ENCODE measurements at places on chromosomes 7 and 10. TPM values are rescaled to one million over a fixed set of nuclear protein-coding genes. Genes with fewer than 3 reads are reported as not detected.
A peak's percentile ranks its signal among the peaks of the same experiment; 100 is the strongest.

VSIR gene
- 68.4 TPM for total RNA-seq

- no peak for DNase-seq
These were observed 11.0 kb downstream of the RPS24 start for GRCh38 chr10:78044699-78045098.

- no peak for DNase-seq
These were observed 295.5 kb downstream of the AHR start for GRCh38 chr7:17593819-17594419.

BMS1 gene
- 24.0 TPM for total RNA-seq

DNA sequence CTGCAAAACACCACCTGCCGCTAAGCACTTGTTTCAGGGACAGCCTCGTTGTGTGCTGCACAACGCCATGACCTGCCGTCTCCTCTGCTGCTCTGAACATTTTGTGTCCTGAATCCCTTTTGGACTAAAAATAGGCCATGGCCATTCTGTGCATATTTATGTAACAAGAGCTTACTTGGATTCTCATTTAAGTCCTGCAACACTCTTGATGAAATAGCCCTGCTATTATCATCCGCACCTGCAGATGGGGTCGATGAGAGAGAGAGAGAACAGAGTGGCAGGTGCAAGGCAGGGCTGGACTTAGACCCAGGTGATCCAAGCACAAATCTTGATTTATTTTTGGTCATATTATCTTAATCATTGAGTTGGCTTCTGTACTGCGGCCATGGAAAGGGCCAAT, 121.2 kb upstream of the PRKCQ start:
- no peak for DNase-seq

STN1 gene
- total RNA-seq: 52.0 TPM

RP9 gene
- total RNA-seq: 11.3 TPM

DNA sequence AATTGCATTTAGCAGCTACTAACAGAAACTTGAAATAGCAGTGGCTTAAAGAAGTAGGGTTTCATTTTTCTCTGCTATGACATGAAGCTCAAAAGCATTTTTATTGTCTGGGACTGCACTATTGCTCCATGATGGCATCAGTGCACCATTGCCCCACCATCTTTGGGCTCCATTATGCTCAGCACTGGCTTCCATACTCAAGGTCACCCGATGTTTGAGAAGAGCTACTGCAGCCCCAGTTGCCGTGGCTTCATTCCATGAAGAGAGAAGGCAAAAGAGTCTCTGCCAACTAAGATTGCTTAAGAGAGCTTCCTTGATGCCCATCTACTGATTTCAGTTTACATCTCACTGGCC, 192.2 kb upstream of the LRGUK start:
- no peak for DNase-seq

CAMK2B gene
- total RNA-seq: 0.63 TPM

PON1 gene
- not detected for total RNA-seq

- no peak for DNase-seq
These were observed 116.0 kb upstream of the HABP2 start for GRCh38 chr10:113436851-113437250.

DNA sequence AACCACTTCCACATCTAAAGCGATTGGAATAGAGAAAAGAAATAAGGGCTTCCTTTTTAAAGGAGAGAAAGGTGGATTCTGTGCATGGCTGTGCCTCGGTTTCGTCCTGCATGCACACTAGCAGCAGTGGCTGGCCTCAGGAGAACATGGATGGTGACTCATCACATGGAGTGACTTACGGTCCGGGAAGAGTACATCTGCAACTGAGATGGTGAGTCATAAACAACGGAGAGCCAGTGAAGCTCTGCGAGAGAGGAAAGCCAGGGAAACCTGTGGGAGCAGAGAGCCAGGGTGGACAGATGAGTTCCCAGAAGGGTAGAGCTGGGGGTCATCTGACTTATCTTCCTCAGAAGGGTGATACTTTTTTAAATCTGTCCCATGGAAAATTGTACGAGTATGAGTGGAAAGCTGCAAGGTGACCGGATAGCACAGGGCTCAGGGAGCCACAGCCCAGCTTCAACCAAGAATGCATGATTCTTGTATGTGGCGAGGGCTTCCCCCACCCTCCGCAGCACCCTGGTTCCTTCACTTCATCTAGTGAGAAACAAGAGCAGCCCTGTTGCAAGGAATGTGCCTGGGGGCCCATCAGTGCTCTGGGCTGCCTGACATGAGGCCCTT, 259.1 kb downstream of the KLF6 start:
- no peak for DNase-seq

CTAGE4 gene
- total RNA-seq: 1.2 TPM

DNA sequence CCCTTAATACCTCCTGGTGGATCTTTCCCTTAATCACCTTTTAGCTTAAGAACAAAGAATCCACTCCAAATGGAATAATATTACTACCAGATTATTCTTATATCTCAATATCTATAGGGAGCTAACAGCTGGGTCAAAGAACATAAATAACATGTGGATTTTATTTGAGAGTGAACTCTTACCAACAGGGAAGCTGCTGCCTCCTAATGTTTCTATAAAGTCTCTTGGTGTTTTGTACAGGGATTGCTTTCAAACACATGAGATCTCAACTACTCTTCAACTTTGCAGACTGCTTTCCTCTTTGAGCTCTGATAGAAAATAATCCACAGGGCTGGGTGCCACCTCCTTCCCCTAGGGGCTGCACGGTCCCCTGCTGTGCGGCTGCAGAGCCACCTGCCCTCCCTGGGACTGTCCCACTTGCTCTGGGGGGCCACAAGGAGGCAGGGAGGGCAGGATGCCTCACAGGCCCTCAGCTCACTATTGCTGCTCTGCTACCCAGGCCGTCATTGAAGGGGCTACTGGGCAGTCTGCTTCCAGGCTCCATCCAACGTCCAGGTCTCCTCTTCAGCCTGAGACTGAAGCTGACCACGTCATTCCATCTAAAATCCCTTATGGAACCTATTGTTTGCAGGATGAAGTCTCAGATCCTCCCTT, 191.2 kb downstream of the CXCL12 start:
- DNase-seq: no peak

DNA sequence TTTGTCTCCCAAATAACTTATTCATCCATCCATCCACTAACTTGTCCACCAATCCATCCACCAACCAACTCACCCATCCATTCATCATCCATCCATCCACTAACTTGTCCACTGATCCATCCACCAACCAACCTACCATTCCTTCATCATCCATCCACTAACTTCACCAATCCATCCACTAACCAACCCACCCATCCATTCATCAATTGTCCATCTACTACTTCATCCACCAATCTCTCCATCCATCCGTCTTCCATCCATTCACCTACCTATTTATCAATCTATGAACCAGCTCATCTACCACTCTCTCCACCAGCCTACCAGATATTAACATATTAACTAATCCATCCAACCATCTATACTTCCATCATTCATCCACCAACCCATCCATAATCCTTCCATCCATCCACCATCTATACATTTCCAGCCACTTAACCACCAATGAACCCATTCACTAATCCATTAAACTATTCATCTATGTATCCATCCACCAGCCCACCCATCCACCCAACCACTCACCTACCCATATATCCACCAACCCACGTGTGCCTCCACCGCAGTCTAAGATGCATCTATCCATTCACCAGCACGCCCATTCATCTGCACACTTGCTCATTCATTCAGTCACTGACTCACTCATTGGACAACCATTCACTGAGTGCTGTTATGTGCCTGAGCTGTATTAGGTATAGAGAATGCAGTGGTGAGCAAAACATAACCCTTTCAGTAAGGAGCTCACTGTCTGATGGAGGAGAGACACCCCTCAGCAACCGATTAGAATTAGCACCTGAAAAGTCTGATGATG, 19.8 kb upstream of the TBL2 start:
- DNase-seq: no peak

POM121C gene
- total RNA-seq: 73.3 TPM

PKD2L1 gene
- total RNA-seq: not detected

DNA sequence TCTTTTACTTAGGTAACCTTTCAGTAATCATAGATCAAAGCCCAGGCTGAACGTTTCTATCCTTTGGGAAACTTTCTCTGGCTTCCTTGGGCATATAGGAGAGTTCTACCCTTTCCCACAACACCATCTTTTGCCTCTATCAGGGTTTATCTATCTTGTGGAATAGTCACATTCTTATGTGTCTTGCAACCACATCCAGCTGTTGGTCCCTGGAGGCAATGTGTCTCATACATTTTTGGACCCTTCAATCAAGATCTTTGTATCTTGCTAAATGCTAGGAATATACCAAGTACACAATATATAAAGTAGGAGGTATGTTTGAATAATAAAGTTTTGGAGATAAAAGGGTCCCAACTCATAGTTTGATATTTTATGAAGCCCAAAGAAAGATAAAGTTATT, 121.7 kb downstream of the RNLS start:
- no peak for DNase-seq

TRIM74 gene
- total RNA-seq: 1.8 TPM

SP8 gene
- not detected for total RNA-seq

PLEKHS1 gene
- not detected for total RNA-seq

BLVRA gene
- total RNA-seq: 37.2 TPM

GRCh38 chr10:18532881-18533535, 118.4 kb downstream of the NSUN6 start:
- DNase-seq: no peak

- DNase-seq: no peak
These were observed 190.0 kb upstream of the LYZL2 start for GRCh38 chr10:30819341-30820181.

DNA sequence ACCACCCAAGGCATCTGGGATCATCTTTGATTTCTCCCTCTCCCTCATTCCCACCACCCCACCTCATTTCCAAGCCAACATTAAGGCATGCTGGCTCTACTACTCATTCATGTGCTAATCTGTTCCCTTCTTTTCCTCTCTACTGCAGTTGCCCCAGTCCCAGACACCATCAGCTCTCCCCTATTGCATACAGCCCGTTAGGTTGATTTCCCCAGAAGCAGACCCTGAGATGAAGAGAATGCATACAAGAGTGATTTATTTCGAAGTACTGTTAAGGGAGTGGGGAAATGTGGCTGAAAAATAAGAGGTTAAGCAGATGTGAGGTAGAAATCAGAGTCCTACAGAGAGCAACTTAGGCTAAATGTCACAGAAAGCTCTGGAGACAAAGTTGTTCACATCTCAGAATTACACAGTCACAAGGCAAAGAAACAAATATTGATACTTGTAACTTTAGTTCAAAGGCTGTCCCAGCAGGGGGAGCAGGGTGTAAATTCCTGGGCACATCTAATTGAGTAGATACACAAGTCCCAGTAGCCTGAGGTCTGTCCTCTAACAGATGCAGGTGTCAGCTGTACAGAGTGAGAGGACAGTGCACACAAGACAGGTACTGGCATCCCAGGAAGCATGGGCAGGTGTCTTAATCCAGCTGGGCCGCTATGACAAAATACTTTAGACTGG, 20.9 kb downstream of the AKR1D1 start:
- DNase-seq: no peak

DNA sequence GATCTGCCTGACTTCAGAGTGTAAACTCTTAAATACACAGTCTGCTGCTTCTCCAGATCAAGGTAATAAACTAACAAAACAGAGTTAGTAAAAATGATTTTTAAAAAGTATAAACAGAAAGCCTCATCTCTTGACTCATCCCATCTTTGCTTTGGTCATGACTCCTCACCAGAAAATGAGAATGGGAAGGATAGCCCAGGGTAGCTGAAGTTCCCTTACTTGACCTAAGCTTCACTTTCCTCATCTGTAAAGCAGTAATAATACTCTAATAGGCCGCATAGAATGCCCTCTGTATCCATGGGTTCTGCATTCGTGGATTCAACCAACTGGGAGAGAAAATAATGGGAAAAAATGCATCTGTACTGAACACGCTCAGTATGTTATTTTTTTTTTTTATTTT, 11.3 kb upstream of the SLC25A28 start:
- no peak for DNase-seq

DNA sequence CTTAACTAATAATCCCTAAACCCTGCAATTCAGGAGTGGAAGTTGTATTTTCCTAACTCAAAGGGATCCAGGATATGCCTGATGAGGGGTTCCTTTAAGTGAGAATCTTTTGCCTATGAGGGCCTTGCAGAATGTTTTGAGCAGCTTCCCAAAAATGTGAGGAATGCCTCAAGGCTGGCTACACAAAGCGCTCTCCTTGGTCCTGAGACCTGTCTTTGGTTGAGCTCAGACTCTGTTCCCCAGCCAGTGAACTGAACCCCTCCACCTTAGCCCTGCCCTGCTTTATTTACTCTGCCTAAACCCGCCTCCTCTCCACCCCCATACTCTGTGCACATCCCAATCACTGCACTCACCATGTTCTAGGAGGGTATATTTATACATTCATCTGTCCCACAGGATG, 108.6 kb downstream of the NRCAM start:
- no peak for DNase-seq

DNA sequence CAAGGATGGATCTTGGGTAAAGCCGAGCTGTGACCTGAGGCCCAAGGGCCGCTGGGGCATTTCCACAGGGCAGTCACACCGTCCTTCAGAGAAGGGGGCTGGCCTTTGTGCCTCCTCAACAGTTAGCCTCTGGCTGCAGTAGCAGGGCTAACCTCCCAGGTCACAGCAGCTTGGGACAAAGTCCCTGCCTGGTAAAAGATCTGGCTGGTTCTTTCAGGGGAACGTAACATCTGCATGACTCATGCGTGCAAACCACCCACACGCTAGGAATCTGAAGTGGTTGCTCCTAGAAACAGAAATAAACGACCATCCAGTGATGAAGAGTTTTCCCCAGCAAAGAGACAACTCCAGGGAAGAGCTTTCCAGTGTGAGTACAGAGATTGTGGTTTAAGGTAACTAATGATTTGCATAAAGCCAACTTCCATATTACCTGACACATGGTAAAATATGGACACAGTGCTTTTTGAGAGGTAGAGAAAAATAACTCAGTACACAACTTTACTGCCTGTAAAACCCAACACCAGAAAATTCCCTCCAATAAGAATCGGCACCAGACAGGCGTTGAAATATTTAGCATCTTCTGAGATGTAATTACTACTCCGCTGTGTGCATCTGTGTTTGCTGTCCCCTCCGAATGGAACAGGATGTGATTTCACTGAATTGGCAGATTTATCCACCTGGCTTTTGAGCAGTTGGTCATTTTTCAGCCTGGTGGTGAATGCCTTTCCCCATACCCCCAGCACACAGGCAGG, 84.9 kb upstream of the ADRB1 start:
- DNase-seq: no peak

- DNase-seq: no peak
These were observed 73.2 kb downstream of the SFMBT2 start for GRCh38 chr10:7337431-7338171.

EEPD1 gene
- 3.3 TPM for total RNA-seq

GRCh38 chr7:1412322-1413261, 46.7 kb downstream of the MICALL2 start:
- DNase-seq: peak; percentile 90

UROS gene
- 57.9 TPM for total RNA-seq

AASS gene
- 1.7 TPM for total RNA-seq

- peak; percentile 57 for DNase-seq
These were observed 26.5 kb downstream of the DNAJB12 start for GRCh38 chr10:72328045-72328828.

DNA sequence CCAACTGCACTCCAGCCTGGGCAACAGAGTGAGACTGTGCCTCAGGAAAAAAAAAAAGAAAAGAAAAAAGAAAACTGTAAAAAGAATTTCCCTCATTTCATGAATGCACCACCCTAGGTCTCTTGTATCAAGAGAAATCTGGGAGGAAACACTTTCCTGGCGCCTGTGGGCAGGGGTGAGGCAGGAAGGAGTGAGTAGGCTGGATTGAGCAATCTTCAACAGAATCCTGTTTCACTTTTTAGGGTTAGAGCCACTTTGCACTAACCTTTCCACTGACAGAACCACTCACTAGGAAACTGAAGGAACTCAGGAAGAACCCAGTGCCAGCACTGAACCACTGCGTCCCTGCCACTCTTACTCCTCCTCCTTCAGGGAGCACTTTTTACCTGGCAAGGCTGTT, 282.1 kb downstream of the CCDC3 start:
- DNase-seq: no peak

CARD11 gene
- 136 TPM for total RNA-seq

Measured in activated CD8-positive, alpha-beta memory T cell treated with anti-CD3 and anti-CD28 coated beads, Interleukin-2, amount 10 ng/mL, durations not matched to agents 7 days and 5 days (primary cell).